ENCODE measurements at places on chromosomes 13 and 19.
A peak's percentile ranks its signal among the peaks of the same experiment; 100 is the strongest.

- no peak for DNase-seq
Observed at GRCh38 chr13:31807090-31807541, 67.8 kb downstream of the RXFP2 start.

DNA sequence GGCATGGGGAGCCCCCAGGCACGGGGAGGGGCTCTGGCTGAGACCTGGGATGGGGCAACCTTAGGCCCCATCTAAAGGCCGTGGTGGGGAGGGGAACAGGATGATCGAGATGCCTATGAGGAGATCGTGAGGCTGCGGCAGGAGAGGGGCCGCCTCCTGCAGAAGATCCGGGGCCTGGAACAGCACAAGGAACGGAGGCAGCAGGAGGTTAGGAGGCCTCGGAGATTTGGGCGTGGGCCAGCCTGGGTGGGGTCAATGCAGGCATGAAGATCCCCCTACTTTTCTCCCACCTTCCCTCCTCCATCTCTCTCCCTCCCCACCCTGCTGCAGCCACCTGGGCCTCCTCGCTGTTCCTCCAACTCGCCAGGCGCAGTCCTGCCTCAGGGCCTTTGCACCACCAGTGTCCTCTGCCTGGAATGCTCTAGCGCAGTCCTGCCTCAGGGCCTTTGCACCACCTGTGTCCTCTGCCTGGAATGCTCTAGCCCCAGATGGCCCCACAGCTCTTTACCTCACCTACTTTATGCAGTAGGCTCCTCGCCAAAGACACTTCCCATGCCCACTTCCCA is 19.1 kb upstream of the EBI3 start:
- no peak for DNase-seq

- no peak for DNase-seq
Observed at GRCh38 chr19:31329819-31330218, 19.4 kb downstream of the TSHZ3 start.

DNA sequence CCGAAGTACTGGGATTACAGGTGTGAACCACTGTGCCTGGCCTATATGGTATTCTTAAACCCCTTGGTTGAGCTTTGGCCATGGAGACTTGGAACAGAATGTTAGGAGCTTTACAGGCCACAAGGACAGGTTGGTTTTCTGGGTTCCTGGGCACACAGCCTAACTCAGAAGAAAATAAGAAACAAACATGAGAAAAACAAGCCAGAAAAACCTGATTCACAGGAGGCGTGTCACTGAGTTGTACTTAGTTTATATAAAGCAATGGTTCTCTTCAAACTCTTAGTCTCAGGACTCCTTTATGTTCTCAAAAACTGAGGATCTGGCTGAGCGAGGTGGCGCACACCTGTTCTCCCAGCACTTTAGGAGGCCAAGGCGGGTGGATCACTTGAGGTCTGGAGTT is 125.1 kb upstream of the SPATA13 start:
- DNase-seq = no peak

- no peak for DNase-seq
Observed at GRCh38 chr13:48944221-48944620, 31.5 kb upstream of the FNDC3A start.

- no peak for DNase-seq
Observed at GRCh38 chr13:30857018-30857417, 49.1 kb upstream of the MEDAG start.

DNA sequence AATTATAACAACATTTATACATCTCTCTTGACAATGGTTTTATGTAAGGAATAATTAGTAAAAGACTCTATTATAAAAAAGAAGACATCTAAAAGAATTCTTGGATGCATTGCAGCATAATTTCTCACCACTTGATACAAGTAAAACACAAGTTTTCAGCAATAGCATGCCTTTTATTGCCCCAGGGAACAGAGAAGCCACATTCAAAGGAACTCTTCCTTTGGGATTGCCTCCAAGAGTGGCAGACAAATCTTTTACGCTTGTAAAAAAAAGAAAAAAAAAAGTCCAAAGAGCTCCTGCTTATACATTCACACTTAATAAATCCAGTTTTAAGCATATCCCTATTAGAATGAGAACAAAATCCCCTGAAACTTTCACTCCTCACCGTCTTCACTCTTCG is 2357.8 kb upstream of the PCDH20 start:
- DNase-seq = no peak

- no peak for DNase-seq
Observed at GRCh38 chr19:42568006-42568405, 26.7 kb downstream of the CEACAM8 start.

DNA sequence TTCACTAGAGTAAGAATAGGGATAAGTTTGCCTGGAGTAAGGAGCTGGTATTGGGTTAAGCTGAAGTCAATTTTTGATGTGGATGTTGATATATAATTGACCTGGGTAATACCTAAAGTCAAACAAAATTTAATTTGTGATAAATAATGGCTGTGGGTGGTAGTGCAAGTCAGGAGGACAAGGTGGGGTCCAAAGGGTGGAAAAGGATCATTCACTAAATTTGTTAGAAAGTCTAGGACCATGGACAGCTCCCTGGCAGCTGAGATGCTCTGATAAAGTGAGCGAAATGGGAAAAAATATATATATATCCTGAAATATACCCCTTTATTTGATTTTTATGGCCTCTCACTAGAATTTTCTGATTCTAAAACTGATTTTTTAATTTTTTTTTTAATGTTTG is 463.5 kb downstream of the GPC6 start:
- peak; percentile 16 for DNase-seq

- DNase-seq = no peak
Observed at GRCh38 chr13:96948127-96948526, 46.1 kb downstream of the OXGR1 start.

GRCh38 chr19:8631425-8631819 is 989 bp downstream of the NFILZ start:
- DNase-seq = no peak

- DNase-seq = no peak
Observed at GRCh38 chr19:16861011-16861410, 27.8 kb upstream of the F2RL3 start.

DNA sequence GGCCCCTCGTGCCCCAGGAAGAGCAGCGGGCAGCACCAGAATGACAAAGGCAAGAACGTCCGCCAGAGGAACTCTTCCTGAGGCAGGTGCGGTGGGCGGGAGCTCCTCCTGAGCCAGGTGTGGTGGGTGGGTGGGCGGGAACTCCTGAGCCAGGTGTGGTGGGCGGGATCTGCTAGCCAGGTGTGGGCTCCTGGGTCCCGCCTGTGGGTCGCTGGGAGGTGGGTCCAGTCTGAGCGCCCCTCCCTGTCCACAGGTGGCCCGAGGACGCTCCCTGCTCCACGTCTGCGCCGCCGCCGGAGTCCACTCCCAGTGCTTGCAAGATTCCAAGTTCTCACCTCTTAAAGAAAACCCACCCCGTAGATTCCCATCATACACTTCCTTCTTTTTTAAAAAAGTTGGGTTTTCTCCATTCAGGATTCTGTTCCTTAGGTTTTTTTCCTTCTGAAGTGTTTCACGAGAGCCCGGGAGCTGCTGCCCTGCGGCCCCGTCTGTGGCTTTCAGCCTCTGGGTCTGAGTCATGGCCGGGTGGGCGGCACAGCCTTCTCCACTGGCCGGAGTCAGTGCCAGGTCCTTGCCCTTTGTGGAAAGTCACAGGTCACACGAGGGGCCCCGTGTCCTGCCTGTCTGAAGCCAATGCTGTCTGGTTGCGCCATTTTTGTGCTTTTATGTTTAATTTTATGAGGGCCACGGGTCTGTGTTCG is 7.0 kb upstream of the HCN2 start:
- no peak for DNase-seq

DNA sequence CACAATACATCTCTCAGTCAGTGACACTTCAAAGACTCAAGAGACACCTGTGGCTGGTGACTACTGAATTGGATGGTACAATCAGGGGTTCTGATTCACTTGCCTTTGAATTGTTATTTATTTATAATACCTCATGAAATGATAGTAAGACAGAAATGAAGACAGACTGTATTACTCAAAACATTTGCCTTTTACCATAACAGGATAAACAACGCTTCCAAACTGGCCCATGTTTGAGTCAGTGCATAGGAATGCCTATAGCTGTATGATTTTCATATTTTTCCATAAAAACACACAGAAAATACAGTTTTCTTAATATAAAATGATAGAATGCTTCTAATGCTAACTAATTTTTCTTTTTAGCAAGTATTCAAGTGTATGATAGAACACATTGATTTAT is 59.5 kb upstream of the FGF14 start:
- no peak for DNase-seq

GRCh38 chr19:13621413-13621812 is 115.1 kb upstream of the CACNA1A start:
- DNase-seq = no peak

DNA sequence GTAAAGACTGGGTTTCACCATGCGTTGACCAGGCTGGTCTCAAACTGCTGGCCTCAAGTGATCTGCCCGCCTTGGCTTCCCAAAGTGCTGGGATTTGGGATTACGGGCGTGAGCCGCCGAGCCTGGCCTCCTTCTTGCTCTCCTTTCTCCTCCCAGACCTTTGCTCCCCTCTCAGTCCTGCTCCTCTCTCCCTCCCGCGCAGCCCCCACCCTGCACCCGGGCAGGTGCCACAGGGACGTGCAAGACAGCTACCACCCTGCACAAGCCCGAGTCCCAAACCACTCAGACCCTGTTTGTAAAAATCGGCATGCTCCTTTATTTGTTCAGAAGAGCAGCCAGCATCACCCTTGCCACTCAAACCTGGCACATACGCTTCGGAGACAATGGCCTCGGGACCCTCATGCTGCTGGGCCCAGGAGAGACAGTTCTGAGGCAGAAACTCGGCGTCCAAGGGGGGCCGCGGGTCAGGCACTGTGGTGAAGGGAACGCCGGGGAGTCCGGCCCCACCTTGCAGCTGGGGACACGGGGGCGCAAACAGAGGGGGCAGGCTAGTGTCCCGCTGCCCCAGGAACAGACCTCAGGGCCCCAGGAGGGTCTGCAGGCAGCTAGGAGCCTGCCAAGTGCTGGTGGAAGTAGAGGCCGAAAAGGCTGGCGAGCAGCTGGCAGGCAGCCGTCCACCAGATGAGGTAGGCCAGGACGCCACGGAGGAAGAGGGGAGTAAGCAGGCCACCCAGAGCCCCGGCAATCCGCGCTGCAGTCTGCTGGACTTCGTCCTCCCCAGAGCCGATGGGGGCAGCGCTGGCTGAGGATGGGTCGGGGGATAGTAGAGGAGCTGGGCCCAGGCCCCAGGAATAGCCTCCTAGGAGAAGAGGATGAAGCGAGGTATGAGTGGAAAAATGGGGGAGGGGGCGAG is 18.7 kb downstream of the TMEM161A start:
- no peak for DNase-seq

DNA sequence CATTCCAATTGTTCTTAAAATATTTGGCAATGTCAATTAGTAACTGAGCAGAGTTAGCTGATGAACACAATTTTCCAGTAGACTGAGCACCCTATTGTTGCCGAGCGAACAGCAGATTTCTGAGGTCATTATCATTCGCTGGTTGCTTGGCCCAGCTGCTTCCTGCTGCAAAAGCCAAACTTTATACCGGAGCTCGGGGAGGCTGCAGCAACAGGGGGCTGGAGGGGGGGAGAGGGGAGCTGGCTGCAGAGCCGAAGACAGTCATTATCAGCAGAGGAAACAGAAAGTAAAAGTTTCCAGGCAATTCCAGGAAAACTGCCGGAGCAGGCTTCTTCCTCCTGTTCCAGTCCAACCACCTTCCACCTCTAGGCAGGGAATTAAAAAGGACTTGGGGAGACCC is 77.9 kb downstream of the ZNF536 start:
- DNase-seq = no peak

DNA sequence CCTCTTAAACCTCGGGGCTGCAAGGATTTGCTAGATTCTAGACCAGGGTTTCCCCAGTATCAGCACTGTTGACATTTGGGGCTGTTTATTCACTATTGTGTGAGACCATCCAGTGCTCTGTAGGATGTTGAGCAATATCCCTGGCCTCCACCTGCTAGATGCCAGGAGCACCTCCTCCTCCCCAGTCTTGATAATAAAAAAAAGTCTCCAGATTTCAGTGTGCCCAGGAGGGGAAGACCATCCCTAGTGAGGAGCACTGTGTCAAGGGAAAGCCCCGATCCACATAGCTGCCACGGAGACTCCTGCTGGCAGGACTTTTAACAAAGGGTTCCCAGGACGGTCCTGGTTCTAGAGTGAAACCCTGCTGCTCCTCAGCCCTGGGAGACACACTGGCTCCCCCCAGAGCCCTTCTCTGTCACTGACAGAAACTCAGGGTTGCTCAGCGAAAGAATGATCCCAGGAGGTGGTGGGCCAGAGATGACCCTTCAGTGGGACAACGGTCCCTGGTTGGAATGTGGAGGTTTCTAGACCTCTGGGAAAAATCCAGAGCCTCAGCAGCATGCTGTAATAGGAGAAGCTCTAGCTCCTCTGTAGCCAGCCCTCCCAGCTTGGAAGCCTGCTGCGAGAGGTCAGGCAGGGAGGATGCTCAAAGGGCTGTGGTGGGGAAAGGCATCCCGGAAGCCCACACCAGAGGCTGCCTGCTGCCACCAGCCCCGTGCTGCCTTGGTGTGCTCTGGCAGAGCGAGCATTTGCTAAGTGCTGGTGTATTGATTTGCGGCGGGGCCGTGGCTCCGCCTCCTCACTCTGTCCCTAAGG is 20.3 kb downstream of the LYL1 start:
- peak; percentile 41 for DNase-seq

DNA sequence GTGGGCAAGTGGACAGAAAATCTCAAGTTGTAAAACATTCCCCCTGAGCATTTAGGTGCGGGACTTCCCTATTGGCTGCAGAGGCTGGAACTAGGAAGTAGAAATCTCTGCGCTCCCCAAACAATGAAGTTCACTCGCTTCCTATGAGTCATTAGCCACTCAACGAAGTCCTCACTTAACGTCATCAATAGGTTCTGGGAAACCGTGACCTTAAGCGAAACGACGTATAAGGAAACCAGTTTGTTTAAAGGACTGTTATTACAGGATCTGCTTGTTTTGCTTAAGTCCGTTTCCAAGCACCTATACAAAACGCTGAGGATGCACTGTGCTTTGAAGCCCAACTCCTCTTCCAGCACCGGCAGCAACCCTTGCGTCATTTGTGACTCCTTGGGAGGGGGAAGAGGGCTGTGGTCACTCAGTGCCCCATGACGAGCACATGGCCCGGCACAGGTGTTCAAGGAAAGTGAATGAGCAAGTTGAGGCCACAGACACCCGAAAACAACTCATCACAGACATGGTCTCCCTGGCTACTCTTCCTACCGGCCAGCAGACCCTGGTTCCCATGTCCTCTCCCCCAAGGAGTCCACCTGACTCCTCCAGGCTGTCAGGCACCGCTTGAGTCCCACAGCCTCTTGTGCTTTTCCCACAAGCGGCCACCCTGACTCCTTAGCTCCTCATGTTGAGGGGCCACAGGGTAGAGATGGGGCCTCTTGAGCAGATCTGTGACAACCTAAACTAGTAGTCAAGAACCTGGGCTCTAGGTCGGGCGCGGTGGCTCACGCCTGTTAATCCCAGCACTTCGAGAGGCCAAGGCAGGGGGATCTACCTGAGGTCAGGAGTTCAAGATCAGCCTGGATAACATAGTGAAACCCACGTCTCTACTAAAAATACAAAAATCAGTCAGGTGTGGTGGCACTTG is 4.8 kb downstream of the RPS16 start:
- peak; percentile 80 for DNase-seq

GRCh38 chr13:85528491-85529217 is 270.6 kb downstream of the SLITRK6 start:
- no peak for DNase-seq

Measured in NAMALWA (cell line).